ENCODE measurements at places on chromosomes 5 and 9.

DNA sequence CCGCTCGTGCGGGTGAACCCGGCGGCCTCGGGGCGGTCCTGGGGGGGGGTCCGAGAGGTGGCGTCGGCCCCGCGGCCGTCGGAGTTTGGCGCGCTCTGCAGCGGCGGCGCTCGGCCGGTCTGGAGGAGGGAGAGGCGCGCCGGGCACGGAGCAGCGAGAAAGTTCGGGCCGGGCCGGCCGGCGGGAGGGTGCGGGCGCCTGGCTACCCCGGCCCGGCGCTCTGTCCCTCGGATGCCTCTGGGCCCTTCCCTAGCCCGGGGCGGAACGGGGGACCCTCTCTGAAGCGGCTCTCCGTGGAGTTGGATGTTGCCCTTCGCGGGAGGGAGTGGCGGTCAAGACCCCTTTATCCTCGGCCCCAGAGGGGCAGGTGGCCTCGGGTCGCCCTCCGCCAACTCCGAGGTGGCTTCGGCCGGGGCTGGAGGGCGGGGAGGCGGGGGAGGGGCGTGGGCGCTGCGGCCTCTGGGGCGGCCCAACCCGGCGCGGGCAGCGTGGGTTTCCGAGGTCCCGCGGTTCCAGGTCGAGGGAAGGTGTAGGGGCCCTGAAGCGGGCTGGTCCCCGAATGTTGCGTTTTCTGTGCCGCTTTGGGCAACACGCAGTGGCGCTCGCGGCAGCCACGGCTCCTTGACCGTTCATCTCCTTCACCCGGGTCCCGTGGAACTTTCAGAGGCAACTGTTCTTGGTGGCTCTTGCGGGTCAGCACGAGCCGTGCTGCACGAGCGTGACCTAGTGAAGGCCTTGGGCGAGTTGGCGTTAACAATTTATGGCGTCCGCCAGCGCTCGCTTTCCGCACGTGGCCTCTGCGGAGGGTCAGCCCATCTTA, 290.5 kb downstream of the DOCK8 start:
- peak; percentile 37 for DNase-seq

DNA sequence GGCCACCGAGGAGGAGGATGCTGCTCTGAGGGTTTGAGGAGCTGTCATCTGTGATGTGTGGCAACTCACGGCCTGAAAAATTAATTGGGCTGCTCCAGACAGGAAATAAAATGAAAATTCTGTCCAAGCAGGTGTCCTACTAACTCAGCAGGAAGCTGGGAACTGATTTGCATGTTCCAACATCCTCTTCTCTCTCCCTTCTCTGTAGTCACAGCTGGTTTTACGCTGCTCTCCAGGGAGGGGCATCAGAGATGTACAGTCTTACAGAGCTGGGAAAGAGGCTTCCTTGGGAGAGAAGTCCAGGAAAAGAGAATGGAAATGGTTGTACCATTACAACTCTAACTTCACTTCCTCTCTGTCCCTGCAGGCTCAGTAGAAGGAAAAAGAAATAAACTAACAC, 24.2 kb upstream of the SIL1 start:
- DNase-seq: no peak

- peak; percentile 36 for DNase-seq
These were observed 135.0 kb downstream of the STK32A start for GRCh38 chr5:147369742-147370374.

DNA sequence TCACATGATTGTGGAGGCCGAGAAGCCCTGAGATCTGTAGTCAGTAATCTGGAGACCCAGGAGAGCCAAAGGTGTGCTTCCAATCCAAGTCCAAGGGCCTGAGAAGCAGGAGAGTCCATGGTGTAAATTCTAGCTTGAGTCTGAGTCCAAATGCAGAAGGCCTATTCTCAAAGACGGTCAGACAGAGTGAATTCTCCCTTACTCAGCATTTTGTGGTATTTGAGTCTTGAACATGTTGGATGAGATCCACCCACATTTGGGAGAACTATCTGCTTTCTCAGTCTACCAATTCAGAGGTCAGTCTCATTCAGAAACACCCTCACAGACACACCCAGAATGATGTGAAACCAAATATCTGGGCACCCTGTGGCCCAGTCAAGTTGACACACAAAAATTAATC, 128.8 kb upstream of the PTCH1 start:
- no peak for DNase-seq

DNA sequence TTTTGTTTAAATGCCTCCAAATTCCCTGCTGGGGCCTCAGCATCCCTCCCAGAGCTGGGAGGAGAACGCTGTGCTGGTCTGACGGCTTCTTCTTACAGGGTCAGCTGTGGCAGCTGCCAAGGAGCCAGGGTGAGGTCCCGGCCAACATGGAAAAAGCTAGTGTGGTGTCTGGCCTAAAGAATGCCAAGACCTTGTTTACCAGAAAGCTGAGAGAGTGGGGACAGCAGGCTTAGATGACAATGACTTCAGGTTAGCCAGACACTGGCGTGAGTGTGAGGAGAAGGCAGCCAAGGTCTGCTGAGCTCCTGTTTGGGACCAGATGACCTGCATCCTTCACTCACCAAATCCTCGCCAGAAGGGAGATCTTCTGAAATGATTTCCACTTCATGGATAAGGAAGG, 112.5 kb downstream of the CRB2 start:
- no peak for DNase-seq

- no peak for DNase-seq
These were observed 255.2 kb downstream of the PDZD2 start for GRCh38 chr5:31894141-31894540.

DNA sequence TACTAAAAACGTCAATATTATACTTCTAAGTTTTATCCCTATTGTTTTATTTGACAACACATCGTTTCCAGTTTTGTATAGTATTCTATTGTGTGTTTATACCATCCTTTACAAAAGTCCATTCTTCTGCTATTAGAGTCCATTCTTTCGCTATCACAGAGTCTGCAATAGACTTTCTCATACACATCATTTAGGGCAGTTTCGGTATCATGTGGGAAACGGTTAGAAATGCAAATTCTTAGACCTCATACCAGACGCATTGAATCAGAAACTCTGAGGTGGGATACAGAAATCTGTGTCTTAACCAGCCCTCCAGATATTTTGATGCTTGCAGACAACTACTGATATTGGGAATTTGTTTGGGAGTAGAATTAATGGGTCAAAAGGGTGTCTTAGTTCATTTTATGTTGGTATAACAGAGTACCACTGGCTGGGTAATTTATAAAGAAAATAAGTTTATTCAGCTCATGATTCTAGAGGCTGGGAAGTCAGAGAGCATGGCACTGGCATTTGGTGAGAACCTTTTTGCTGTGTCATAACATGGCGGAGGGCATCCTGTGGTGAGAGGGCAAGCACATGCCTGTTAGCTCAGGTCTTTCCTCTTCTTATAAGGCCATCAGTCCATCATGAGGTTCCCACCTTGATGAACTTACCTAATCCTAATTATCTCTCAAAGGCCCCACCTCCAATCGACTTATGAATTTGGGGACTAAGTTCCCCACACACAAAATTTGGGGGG, 21.1 kb downstream of the CARTPT start:
- DNase-seq: no peak

GRCh38 chr5:126656401-126657007, 55.8 kb downstream of the PHAX start:
- peak; percentile 67 for DNase-seq

- DNase-seq: no peak
These were observed 1.1 kb upstream of the ANXA2R start for GRCh38 chr5:43041110-43041668.

- DNase-seq: no peak
These were observed 10.0 kb upstream of the NDST1 start for GRCh38 chr5:150497989-150498317.

DNA sequence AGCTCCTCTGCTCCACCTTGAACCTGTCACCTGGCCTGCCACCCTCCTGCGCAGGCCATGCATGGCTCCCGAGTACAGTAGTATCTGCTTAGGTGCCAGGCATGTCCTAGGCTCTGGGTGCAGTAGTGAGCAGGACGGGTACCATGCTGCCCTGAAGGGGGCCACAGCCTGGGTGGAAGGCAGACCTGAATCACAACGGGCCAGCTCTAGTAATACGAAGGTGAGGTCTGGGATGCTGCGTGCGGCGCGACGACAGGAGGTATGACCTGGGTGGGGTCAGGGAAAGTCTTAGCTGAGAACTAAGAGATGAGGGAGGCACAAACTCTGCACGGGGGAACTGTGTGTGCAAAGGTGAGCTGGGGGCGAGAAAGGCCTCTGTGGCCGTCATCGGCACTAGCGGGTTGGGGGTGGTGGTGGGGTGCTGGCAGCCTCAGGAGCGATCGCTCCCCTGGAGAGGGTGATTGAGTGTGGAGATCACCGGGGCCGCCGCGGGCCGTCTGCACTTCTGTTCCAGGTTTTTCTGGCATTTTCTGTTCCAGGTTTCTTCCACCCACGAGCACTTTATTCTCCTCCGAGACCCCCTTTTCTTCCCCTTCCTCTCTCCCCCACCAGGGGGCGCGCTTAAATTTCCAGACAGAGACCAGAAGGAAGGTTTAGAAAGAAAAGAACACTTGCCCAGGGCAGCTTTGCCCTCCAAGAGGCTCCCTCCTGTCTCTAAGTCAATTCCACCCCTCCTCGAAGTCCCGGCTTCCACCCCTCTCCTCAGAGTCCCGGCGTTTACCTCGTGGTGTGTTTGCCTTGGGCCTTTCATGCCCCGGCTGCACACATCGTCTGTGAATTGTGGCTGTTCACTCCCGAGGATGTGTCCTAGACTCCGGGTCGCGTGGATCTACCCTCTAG, 15.1 kb downstream of the PDLIM4 start:
- peak; percentile 68 for DNase-seq

Data from MCF 10A (cell line).